CD4-positive, alpha-beta T cell treated with Interleukin-4 for 4 hours (primary cell): ENCODE measurements at places on chromosomes 11 and 22.
A peak's percentile ranks its signal among the peaks of the same experiment; 100 is the strongest.

- DNase-seq = no peak
Measured at GRCh38 chr11:122772945-122773344, 65.4 kb upstream of the CRTAM start.

- DNase-seq = no peak
Measured at GRCh38 chr11:13962562-13963168, at the start of gene SPON1. Gene SPON1 (plus strand): TSS chr11:13962723. CDS start chr11:13962905, 182 bp downstream.

DNA sequence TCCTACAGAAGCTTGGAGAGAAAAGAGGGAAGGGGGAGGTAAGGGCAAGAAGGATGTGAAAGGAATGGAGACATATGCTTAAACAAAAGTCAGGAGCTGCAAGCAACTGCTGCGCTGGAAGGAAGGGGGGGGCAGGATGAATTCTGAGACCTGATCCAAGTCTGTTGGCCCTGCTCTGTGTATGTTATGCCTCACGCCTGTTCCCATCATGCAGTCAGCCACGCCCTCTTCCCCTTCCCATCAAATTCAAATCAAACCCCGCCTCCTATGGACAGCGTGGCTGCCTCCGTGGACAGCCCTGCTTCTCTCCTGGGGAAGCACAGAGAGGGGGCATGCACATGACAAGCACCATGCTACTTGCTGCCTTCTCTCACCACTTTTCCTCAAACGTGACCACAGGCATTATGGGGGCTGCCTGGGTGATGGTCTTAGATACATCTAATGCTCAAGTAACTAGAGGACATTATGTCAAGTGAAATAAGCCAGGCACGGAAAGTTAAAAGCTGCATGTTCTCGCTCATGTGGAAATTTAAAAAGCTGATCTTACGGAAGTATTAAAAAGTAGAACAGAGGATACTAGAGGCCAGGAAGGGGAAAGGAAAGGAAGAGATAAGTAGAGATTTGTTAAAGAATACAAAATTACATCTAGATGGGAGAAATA lies 45.8 kb upstream of the CYP2D6 start:
- no peak for DNase-seq

GRCh38 chr11:47003180-47003877 lies 66.8 kb downstream of the CSTPP1 start:
- DNase-seq = no peak

DNA sequence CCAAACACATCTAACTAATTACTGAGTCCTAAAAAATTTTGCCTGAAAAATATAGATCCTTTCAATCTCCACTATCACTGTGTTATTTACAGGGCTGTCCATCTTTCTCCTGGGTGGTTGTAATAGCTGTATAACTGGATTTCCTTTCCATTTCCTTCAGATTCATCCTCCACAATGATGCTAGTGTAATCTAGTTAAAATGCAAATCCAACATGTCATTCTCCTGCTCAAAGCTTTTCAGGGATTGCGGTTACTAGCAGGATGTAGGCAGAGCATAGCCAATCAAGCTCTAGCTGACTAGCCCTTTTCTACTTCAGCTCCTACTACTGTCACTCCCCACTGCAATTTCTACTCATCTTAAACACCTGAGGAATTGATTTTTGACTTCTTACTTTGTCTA lies 283.0 kb downstream of the RAB38 start:
- no peak for DNase-seq

DNA sequence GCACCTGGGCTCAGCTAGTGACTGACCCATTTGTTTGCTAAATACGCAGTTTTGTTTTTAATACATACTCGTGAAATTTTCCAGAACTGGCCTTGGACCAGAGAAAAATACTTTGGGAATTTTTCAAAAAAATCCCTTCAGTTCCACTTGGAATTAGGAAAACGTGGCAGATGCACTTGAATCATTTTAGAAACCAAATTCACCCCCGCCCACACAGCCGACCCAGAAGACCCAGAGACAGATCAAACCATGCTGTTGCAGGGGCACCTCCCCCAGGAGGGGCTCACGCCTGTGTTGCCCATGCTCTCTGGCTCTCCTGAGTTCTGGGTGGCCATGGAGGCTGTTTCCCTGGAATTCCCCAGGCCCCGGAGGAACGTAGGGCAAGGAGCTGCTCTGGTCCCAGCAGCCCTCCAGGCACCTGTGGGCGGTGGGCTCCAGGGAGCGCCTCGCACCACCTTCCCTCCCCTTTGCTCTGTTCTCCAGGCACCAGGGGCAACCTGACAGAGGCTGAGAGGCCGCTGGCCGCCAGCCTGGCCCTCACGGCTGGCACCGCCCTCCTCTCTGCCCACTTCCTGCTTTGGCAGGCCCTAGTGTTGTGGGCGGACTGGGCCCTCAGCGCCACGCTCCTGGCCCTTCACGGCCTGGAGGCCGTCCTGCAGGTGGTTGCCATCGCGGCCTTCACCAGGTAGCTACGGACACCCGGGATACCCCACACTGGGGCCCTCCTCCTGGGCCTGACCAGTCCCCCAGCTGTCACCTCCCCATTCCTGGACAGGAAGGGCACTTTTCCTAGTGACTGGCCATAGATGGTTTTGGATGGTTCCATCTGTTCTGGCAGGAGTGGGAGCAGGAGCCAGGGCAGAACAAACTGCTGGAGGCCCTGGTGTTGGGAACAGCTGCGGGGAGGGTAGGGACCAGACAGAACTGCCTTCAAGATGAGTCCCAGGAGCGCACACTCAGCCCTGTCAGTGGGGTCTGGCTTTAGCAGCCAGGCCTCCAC lies 3.3 kb upstream of the EPS8L2 start:
- DNase-seq = no peak

DNA sequence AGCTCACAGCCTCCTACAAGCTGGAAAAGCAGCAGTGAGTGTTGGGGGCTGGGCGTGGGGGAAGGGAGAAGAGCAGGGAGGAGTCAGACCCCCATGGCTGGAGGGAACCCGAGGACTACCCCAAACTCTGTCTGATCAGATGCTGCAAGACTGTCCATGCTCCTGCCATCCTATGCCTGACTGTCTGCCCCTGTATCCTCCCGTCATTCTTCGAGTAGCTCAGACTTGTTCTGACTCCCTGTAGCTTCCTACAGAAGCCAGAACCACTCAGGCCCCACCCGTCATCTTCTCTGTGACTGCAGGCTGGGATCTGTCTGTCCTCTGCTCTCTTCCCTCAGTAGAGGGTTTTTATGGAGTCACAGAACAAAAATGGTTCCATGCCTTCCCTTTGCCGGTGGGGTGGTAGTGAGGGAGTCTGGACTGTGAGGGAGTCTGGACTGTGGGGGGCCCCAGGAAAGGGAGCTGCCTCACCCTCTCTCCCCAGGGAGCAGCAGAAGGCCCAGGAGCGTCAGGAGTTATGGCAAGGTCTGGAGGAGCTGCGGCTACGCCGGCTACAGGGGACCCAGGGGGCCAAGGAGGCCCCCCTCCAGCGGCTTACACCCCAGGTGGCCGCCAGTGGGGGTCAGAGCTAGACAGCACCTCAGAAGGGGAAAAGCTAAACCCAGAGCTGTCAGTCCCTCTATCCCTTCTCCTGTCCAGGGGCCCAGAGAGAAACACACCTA lies 2.3 kb downstream of the GPHA2 start:
- no peak for DNase-seq

DNA sequence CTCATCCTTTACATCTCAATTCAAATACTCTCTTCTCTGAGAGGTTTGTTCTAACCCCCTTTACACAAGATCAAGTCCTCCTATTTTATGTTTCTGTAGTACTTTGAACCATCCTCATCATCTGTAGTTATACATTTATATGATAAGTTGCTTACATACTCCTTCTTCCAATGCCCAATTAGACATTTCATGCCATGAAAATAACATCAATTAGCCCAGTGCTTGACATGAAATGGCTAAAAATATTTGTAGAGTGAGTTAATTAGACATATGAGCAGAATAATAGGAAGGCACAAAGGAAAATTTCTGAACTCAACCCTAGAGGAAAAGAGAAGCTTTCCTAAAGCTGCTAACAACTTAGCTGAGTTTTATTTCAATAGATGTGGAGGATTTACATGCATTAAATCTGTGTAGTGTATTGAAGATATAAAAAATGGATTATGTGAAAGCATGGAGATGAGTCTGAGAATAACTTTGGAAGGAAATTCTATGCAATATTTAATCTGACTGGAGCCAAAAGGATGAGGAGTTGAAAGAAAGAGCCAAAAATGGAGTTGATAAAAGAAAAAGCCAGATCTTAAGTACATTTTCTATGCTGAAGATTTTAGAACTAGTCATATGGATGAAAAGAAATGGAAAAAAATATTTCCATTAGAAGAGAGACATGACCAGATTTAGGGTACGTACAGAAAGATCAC lies at the start of gene OR56A1:
OR56A1 (minus strand) TSS at position 51 of the 698 bp plus-strand sequence. CDS start 3,066 bp downstream, outside the sequence.
- DNase-seq = no peak

DNA sequence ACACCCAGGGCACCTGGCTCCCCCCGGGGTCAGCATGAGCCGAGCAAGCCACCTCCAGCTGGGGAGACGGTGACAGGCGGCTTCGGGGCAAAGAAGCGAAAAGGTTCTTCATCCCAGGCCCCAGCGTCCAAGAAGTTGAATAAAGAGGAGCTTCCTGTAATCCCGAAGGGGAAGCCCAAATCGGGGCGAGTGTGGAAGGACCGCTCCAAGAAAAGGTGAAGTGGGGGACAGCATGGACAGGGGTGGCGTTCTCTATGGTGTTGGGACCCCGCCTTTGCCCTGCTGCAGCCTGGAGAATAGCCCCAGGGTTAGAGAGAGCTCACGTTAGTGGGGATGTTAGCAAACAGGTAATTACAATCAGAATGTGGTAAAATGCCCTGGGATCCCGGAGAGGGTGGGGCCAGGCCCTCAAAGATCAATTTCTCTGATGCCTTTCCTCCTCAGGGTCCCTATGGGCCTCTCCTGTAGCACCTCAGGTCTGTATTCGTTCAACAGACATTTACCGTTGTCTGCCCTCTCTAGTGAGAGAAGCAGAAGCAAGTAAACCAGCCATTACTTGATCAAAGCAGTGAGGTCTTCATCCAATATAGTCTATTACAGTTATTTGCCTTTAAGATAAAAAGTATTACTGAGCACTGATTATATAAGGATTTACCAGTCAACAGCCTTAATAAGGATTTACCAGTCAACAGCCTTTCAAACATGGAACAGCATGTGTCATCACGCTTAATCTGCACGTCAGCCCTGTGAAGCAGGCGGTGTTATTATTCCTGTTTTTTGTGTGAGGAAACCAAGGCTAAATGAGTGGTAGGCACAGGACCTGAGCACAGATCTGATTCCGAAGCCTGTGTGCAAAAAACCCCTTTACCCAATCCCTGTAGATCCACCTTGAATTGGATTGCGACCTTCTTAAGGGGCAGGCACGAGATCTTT lies 1.0 kb downstream of the CCDC86 start:
- no peak for DNase-seq

DNA sequence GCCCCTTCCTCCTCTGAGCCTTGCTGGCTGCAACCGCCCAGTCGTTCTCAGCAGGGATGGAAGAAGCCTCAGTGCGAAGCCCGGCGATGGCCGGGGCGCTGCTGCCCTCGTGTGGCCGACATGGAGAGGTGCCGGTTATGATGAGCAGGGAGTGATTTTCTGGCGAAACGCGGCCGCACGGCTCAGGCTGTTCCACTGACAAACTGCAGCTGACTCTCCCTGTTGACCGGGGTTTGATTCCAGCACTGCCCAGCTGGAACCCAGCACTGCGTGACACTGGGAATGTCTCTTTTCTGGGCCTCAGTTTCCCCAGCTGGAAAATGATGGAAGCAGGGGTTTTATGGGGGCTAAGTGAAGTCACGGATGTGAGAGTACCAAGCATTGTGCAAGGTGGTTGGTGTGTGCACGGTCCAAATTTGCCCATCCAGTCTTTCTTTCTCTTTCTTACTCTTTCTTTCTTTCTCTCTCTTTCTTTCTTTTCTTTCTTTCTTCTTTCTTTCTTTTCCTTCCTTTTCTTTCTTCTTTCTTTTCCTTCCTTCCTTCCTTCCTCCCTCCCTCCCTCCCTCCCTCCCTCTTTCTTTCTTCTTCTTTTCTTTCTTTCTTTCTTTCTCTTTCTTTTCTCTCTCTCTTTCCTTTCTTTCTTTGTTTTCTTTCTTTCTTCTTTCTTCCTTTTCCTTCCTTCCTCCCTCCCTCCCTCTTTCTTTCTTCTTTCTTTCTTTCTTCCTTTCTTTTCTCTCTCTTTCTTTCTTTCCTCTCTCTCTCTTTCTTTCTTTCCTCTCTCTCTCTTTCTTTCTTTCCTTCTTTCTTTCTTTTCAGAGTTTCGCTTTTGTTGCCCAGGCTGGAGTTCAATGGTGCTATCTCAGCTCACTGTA lies 25.8 kb upstream of the MPPED1 start:
- DNase-seq = peak; percentile 71

DNA sequence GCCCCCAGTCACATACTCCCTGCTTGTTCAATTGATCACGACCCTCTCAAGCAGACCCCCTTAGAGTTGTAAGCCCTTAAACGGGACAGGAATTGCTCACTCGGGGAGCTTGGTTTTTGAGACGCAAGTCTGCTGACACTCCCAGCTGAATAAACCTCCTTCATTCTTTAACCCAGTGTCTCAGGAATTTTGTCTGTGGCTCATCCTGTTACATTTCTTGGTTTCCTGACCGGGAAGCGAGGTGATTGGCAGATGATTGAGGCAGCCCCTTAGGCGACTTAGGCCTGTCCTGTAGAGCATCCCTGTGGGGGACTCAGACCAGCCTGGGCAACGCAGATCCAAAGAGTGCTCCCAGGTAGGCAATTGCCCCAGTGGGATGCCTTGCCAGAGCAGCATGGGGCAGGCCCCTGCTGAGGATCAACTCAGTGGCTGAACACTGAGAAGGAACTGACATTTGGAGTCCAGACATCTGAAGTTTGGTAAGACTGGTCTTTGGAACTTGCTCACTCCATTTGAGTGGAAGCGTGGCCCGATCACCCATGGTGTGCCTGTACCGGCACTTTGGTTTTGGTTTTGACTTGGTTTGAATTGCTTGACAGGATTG lies 51.5 kb downstream of the NEU3 start:
- no peak for DNase-seq

DNA sequence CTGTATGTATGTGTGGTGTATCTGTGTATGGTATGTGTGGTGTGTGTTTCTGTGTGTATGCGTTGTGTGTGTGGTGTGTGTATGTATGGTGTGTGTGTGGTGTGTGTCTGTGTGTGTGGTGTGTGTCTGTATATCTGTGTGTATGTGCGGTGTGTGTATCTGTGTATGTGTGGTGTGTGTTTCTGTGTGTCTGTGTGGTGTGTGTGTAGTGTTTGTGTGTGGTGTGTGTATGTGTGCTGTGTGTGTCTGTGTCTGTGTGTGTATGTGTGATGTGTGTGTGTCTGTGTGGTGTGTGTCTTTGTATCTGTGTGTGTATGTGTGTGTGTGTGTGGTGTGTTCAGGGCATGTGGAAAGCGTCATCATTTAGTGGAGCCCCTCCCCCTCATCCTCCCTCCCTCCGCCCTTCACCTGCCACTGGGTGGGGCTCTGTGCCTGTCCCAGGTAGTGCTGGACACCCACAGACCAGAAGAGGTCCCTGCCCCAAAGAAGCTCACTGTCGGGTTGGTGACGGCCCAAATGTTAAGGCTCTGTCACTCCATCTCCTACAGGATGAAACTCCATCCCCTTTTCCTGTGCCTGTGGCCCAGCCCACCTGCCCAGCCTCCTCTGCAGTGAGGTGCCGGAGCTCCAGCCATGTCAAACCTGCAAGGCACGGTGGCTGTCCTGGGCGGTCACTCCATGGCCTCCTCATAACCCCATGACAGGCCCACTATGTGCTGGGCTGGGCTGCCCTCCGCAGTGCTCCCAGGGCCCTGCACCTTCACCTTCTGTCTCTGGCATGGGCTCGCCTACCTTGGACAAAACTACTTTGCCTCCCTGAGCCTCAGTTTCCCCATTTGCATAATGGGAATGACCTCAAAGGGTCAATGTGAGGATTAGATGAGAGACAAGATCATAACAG lies 23.4 kb upstream of the SHISAL1 start:
- no peak for DNase-seq

GRCh38 chr22:27507111-27507611 lies 294.4 kb downstream of the MN1 start:
- no peak for DNase-seq

GRCh38 chr22:43431808-43432554 lies 20.2 kb downstream of the MPPED1 start:
- DNase-seq = no peak

- peak; percentile 85 for DNase-seq
Measured at GRCh38 chr11:64764040-64764611, 4.4 kb upstream of the PYGM start.
